ENCODE measurements at places on chromosomes 1 and 21. TPM values are rescaled to one million over a fixed set of nuclear protein-coding genes. Genes with fewer than 3 reads are reported as not detected.

Gene ARMH1
- total RNA-seq: 2.5 TPM

Gene SLC1A7
- total RNA-seq: not detected

Gene PLA2G2F
- total RNA-seq: not detected

- no peak overlapping the region for H3K27ac ChIP-seq
- no peaks in the 10 kb centered on the region for H3K4me1 ChIP-seq
- no peak for DNase-seq
These were observed 5.0 kb upstream of the SOX13 start for GRCh38 chr1:204067935-204068334.

DNA sequence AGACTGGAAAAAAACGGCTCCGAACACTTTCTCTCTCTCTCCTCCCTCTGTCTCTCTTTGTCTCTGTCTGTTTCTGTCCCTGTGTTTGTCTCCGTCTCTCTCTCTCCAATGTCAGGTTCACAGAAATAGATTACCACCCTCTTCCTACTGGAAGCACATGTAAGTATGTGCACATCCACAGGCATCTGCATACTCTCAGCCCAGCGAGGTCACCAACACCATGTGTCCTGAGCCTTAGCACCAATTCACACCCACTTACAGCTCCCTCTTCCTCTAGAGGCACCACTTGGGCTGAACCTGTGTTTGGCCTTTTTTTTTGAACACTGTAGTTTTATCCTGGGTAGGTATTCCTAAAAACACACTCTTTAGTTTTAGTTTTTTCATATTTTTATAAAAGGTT, 130.5 kb downstream of the ETS2 start:
- no peak for DNase-seq
- H3K36me3 ChIP-seq: no peaks in the 10 kb centered on the region
- H3K4me3 ChIP-seq: no peak overlapping the region
- H3K4me1 ChIP-seq: no peaks in the 10 kb centered on the region

Gene RXRG
- not detected for total RNA-seq

DNA sequence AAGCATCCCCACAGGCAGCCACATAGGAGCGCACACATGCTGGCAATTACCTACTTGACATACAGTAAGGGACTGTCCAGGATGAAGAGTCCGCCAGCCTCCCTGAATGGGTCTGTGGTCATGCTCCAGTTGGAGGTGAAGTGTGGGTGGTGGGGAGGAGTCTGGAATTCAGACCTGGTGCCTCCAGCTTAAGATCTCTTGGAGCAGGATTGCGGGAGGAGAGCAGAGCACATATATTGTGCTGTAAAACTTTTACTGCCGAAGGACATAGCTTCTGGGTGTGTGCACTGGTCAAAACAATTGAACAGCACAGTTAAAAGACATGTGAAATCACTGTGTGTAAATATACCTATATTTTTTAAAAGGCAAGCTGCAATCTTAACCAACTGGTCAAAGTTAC, 17.9 kb downstream of the STK40 start:
- H3K27me3 ChIP-seq: no peaks in the 10 kb centered on the region
- peaks cover 33% of the 10 kb centered on the region for H3K4me1 ChIP-seq
- H3K36me3 ChIP-seq: peaks cover 3% of the 10 kb centered on the region
- no peak overlapping the region for H3K27ac ChIP-seq
- H3K4me3 ChIP-seq: no peak overlapping the region

Gene TCHH
- 0.86 TPM for total RNA-seq

Gene ADGRL2
- 103 TPM for total RNA-seq
